ENCODE measurements at places on chromosomes 7 and 10.

- no peak for DNase-seq
Observed at GRCh38 chr10:49781247-49781646, 19.1 kb upstream of the OGDHL start.

DNA sequence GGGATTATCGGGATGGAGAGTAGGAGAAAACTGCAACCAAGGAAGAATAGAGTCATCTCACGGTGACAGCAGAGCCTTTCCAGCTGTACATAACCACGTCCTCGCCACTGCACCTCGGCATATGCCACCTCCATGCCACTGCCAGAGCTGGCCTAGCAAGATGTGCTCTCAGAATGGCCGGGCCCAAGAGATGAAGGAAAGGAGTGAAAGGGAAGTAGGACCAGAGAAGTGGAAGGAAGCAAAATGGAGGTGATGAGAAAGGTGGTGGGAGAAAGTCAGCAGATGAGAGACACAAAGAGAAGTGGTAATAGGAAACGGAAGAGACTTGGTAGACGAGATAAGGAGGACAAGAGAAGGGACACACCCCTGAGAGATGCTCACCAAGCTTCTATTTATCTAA is 8.0 kb upstream of the CALU start:
- no peak for DNase-seq

- no peak for DNase-seq
Observed at GRCh38 chr10:18860631-18861240, 187.9 kb upstream of the MALRD1 start.

DNA sequence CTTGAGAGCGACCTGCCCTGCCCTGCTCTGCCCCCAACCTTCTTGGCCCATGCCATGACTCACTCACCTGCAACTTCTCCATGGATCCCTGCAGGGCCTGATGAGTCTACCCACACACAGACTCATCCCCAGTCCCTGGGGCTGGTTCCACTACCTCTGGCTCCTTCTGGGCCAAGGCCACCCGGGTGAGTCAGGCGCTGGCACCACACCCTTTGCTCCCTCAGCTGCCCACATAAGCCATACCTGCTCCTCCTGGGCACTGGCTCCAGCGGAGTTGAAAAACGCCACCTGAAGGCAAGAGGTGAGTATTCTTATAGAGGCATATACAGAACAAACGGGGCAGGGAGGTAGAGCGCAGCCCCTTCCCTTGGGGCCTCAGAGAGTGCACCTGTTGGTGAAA is 16.2 kb upstream of the MTPAP start:
- no peak for DNase-seq

DNA sequence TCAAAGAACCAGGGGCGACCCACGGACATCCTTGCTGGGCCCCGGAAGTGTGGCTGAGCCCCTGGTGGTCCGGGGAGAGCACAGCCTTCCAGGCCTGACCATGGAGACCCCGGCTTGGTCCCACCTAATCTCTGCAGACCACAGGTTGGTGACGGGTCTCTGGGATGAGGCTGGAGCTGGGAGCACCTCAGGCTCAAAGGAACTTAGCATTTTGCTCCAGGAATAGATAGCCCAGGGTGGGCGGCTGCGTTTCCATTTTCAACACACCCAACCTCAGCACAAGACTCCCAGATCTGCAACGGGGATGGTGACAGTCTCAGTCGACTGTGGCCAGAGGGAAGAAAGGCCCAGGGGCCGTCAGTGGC is 58.5 kb downstream of the FOXL3 start:
- DNase-seq = no peak

GRCh38 chr7:55425141-55425752 is 60.1 kb downstream of the LANCL2 start:
- DNase-seq = no peak

DNA sequence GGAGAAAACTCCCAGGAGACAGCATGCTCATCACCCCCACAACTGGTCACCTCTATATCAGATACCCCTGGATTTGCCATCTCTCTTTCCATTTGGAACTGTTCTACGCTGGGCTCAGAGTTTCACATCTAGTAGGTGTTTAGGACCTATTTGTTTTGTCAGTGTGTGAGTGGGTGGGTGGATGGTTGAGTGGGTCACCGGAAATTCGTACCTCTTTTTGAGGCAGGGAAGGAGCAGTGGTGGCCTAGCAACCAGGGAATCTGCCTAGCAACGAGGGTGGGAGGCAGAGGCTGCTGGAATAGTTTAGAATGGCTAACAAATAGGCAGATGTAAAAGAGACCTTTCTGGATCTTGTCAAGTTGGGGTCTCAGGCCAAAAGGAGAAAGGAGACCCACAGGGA is 23.2 kb upstream of the SLF2 start:
- DNase-seq = no peak

GRCh38 chr10:69416695-69417094 is at the start of gene TACR2:
Gene TACR2 (minus strand): TSS chr10:69416918. CDS start chr10:69416323, 595 bp downstream.
- peak; percentile 65 for DNase-seq

DNA sequence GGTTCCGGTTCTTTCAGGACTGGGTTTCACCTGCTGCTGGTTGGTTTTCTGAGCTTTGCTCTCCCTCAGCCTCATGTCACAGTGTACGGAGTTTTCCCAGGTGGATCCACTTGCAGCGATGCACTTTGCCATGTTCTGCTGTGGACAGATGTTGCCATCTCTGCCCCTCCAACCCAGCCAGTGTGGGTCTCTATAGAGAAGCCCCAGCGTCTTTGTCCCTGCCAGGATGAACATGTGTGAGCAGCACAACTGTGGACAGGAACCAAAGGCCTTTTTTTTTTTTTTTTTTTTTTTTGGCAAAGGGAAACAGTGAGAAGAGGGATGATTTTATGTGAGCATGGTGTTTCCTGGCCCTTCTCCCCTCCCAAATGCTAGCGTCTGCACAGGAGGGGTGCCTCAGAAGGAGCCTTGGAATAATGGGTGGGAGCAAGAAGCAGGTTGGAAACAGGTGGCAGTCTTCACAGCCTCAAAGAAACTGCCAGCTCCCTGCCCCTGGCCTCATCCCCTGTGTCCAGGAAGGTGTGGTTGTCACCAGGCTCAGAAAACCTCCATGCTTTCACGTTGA is 106.5 kb downstream of the RPS24 start:
- peak; percentile 16 for DNase-seq

- no peak for DNase-seq
Observed at GRCh38 chr7:21514062-21514461, 28.8 kb upstream of the DNAH11 start.

DNA sequence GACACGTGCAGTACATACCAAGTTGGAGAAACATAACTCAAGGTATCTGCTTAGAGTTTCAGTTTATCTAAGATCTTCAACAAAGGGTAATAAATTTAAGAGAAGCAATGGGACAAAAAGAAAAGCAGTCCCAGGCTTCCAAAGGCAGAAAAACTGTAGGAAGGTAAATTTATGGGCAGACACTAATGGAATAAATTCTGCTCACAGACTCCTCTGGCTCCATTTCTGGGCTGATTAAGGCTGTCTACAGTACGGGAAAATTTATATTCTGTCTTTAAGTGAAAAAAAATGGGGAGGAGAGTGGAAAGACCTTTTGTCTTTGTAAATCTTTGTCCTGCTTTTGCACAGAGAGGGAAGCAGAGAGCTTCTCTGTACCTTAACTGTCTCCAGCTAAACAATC is 587.5 kb upstream of the IGFBP3 start:
- DNase-seq = no peak

DNA sequence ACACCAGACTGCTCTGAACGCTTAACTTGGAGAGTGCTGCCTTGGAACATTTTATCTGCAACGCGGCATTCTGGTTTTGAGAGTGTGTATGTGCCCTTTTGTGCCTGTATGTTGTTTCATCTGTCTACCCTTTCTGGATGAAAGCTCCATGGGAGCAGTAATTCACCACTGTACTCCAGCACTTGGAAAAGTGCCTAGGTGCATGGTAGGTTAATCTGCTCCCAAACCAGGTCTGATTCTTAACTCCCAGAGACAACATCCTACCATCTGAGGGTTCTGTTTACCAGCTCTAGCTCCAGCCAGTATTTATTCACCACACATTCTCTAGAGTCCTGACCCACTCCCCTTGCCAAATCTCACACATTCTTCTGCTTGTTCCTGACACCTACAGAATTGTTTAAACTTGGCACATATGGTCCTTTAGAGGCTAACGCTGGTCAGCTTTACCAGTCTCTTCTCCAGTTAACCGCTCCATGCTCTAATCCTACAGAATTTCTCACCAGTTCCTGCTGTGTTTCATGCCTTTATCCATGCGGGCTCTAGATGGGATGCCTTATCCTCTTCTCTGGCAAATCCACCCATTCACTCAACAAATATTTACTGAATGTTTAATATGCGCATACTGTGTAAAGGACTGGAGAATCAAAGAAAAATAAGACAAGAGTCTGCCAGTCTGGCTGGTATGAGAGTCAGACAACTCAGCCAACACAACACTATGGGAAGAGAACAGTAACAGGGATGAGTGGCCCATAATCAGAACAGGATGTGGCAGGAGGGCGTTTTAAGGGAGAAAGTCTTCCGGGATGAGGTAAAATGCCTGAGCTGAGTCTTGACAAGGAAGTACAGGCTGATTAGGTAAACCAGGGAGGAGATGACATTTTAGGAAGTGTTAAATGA is 46.3 kb downstream of the MTPN start:
- no peak for DNase-seq

GRCh38 chr10:9294865-9295264 is 1240.4 kb downstream of the GATA3 start:
- DNase-seq = no peak

Data from right cardiac atrium (tissue), 5 donors.